CD4-positive, alpha-beta T cell treated with Interleukin-21 for 1 hour (primary cell): ENCODE measurements at places on chromosomes 7 and 10.

DNA sequence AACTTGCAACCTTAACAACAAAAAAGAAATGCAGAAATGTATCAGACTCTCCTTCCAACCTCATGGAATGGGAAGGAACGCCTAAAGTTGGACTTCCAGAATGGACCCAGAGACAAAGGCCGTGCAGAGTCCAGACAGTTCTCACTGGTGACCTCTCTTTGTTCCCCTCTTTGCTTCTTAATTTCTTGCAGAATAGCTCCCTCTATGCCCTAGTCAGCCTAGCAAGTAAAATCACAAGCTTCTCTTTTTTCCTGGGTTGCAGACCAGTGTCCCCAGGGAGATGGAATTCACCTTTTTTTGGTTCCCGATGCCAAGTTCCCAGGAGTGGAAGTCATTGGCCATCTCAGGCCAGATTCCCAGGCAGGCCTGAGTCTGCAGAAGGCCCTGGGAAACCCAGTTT is 278.0 kb downstream of the CCSER2 start:
- no peak for DNase-seq

DNA sequence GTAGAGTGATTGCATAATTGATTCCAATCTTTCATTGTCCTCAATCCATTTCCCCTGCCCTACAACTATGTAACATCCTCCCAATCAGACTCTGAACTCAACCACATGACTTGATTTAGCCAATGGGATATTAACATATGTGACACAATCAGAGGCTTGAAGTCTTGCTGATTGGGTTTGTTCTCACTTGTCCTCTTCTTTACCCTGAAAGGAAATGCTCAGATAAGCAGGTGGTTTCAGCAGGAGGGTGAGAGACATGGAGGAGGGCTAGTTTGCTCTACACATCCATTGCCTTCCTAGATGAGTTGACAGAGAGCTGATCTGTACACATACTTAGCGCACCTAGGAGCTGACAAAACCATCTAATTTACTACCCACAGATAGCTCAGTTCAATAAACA is 669.4 kb downstream of the NRG3 start:
- DNase-seq: no peak

DNA sequence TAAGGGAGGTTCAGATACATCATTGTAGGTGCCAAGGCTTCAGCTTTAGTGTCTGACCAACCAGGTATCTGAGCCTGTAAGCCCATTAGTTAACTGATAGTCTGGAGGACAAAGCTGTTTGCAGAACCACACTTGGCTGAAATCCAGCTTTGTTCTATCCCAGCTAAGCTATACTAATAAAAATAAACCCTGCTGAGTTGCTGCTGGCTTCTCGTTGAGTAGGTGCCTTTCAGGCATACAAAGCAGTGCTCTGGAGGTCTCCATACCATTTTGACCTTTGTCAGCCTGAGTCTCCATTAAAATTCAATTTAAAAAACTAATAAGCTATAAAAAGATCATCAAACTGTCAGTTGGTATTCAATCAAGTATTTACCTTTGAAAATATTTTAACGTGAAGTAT is 22.0 kb downstream of the CDCA7L start:
- no peak for DNase-seq

DNA sequence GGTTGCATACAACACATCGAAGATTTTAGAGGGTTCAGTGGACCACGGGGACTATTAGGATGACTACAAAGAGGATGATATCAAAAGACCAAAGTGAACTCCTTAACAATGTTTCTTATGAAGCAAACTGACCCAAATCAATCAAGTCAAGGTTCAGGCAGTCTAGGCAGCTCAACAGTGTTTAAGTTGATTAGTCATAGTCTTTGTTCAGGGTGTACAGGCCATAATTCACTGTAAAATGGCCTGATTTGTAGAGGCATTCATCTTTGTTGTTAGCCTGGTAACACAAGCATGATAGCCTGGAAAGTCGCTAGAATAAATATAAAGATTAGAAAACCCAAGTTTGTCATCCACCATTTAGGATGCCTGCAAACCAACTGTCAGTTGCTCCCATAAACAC is 32.6 kb downstream of the ANTXRL start:
- no peak for DNase-seq

DNA sequence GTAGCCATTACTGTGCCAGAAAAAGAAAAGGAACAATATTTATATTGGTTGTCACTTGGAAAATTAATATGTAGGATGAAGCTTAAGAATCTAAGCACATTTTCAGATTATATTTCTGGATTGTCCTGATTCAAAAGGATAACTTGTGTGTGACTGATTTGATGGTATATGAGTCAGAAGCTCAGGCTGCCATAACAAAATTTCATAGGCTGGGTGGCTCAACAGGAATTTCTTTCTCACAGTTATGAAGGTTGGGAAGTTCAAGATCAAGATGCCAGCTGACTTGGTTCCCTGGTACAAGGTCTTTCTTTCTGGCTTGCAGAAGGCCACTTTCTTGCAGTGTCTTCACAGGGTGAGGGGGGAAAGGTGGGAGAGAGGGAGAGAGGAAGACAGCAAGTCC is 108.5 kb downstream of the ST7 start:
- no peak for DNase-seq

DNA sequence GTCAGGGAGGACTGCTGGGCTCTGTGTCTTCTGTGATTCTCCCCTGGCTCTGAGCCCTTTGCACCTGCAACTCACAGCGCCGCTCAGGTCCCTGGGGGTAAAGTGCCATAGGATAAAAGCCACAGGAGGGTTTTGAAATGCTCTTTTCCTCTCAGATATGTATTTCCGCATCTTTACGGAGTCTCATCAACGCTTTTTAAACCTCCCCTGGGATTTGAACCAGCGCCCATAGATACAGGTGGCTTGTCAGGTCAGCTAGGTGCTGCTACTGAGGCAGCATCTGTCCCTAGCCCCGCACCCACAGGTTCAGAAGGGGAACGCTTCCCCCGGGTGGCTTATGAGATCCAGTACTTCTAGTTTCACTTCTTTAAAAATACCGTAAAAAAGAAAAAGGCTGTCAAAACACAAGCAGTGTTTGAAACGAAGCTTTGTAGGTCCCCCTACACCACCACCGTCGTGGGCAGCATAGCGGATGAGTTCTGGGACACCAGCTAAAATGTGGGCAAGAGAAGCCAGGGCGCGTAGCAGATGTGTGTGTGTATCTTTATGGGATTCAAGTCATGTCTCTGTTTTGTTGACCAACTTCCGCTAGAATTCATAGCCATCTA is 173.5 kb downstream of the CUX1 start:
- DNase-seq: no peak

DNA sequence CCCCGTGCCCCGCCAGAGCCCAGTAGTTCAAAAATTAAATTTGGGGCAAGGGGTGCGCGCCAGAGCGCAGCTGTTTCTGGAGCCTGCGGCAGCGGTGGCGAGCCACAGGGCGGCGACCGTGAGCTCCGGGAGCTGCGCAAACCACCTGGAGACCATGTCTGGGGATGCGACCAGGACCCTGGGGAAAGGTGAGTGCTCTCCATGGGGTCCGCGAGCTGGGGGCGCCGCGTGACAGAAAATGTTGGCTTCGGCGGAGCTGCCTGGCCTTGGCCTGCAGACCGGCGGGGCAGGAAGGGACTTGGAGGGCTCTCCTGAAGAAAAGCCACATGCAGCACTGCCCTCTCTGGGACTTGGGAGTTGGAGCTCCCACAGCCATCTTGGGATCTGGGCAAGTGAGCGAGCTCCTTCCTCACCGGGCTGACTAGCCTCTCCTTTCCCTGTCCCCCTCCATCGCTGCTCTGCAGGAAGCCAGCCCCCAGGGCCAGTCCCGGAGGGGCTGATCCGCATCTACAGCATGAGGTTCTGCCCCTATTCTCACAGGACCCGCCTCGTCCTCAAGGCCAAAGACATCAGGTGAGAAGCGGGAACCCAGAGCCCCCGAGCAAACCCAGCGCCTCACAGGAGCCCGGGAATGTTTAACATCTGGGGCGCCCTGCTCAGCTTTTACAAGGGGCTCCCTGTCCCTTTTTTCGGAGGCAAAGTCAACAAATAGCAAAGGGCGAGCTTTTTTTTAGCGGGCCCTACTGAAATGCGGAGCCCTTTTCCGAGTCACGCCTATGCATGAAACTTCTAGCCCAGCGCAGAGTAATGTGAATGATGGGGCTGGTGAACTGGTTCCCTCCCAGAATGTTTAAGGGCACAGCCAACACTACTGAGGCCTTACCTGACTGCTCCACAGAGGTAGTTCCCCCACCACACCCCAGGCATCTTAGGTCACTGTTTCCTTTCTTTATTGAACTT is 6.1 kb downstream of the GSTO2 start:
- DNase-seq: peak; percentile 40

- DNase-seq: no peak
These were observed 346.7 kb upstream of the ANKRD30A start for GRCh38 chr10:36778651-36779050.

DNA sequence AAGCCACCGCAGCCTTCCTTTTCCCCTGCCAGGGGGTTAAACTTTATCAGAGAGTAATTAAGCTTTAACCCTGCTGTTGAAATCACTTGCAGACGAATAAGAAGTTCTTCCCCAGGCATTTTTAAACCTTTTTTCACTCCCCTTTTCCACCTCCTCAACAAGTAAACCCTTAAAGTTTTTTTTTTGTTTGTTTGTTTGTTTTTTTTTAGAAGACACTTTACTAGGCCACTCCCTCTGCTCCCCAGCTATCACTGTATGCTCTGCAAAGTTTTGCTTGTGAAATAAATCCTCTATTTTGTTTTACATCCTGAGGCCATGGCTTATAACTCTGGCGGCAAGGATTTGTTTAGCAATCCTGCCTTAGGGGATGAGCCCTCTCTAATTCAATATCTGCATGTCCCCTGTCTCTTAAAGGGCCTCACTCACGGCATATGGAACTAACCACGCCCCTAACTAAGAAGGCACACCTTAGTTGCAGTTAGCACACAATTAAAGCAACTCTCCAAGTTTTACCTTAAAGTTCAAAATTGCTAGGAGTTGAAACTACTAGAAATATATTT is 1354.7 kb upstream of the LRRTM3 start:
- DNase-seq: no peak

DNA sequence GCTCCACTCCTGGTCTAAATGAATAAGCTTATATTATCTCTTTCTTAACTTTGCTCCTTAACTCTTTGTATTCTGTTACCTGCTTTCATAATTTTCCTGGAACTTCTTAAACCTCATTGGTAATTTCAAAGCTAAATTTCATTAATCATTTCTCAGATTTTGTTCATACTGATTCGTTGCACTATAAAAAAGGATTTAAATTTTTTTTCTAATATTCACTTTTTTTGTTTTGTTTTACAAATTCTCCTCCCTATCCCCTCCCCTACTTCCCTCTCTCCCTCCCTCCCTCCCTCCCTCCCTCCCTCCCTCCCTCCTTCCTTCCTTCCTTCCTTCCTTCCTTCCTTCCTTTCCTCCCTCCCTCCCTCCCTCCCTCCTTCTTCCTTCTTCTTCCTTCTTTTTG is 14.7 kb downstream of the ST7 start:
- DNase-seq: no peak

DNA sequence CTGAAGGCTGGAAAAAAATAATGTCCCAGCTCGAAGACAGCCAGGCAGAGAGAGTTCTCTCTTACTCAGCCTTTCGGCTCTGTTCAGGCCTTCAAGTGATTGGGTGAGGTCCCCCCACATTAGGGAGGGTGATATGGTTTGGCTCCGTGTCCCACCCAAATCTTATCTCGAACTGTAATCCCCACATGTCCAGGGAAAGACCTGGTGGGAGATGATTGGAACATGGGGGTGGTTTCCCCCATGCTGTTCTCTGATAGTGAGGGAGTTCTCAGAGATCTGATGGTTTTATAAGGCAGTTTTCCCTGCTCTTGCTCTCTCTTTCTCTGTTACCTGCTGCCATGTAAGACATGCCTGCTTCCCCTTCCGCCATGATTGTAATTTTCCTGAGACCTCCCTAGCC is 36.6 kb upstream of the LEP start:
- DNase-seq: no peak

GRCh38 chr7:771234-772004 is 44.3 kb upstream of the PRKAR1B start:
- no peak for DNase-seq

DNA sequence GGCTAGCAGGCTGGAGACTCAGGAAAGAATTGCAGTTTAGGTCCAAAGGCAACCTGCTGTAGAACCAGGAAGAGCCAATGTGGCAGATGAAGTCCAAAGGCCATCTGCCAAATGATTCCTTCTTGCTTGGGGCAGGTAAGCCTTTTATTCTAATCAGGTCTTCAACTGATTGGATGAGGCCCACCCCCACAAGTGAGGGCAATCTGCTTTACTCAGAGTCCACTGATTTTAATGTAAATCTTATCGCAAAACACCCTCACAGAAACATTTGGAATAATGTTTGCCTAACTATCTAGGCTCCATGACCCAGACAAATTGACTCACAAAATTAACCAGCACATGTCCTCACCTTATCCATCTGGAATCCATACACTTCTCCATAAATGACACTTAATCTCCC is 7.8 kb downstream of the GIMAP8 start:
- no peak for DNase-seq

DNA sequence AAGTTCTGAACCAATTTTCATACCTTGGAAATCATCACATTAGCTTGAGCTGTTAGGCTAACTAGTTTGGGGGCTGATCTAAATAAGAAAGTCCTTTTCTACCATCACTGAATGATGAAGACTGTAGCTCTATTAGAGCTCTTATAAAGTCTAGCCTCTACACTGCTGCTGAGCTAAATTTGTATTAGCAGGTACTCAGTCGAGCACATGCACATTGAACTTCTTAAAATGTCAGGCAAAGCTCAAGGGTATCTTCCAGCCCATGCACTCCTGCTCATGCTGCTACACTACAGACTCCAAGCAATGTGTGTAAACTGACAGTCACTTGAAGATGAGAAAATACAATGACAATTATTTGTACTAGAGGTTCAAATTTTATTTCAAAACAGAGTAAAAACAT is 158.8 kb upstream of the TMEM229A start:
- no peak for DNase-seq

- DNase-seq: no peak
These were observed 114.7 kb upstream of the FAM171A1 start for GRCh38 chr10:15485684-15486316.

- DNase-seq: no peak
These were observed 9.6 kb downstream of the FAM53B start for GRCh38 chr10:124734311-124735166.
